ENCODE measurements at places on chromosomes 12 and 14.

GRCh38 chr12:125387206-125387605 lies 322.0 kb downstream of the AACS start:
- DNase-seq = no peak

- no peak for DNase-seq
Observed at GRCh38 chr12:83067981-83068380, 381.3 kb downstream of the TMTC2 start.

GRCh38 chr12:52193991-52194390 lies 2.2 kb upstream of the KRT80 start:
- DNase-seq = no peak

- DNase-seq = peak; percentile 16
Observed at GRCh38 chr12:100566887-100567637, 6.4 kb upstream of the GAS2L3 start.

GRCh38 chr14:96205059-96205977 lies 679 bp downstream of the BDKRB2 start:
- DNase-seq = no peak
